HepG2 (cell line): ENCODE measurements at places on chromosomes 12 and 14. TPM values are rescaled to one million over a fixed set of nuclear protein-coding genes. Genes with fewer than 3 reads are reported as not detected.

- no peaks in the 10 kb centered on the region for H3K36me3 ChIP-seq
- H3K4me3 ChIP-seq: no peak overlapping the region
- peak; percentile 49 for DNase-seq
- no peak overlapping the region for H3K27ac ChIP-seq
- no peaks in the 10 kb centered on the region for H3K27me3 ChIP-seq
Measured at GRCh38 chr12:9634177-9634803, 26.6 kb upstream of the KLRB1 start.

DNA sequence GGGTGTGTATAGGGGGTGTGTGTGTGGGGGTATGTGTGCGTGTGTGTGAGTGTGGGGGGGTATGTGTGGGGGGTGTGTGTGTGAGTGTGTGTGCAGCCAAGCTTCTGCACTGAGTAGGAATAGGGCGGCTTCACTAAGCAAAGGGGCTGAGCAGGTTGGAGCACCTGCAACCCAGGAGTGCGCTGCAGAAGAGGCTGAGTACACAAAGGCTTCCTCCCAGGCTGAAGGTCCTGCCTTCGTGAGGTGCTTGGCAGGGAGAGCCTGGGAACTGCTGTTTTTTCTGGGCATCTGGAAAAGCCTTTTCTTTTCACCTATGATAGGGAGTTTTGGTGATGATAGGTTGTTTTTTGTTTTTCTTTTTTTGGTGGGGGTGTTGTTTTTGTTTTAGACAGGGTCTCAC is 6.0 kb upstream of the NUDT14 start:
- H3K27me3 ChIP-seq: peaks cover 6% of the 10 kb centered on the region
- peaks cover 5% of the 10 kb centered on the region; the same call in 1 of the 2 replicates for H3K4me1 ChIP-seq
- no peak for DNase-seq
- H3K36me3 ChIP-seq: no peaks in the 10 kb centered on the region

DNA sequence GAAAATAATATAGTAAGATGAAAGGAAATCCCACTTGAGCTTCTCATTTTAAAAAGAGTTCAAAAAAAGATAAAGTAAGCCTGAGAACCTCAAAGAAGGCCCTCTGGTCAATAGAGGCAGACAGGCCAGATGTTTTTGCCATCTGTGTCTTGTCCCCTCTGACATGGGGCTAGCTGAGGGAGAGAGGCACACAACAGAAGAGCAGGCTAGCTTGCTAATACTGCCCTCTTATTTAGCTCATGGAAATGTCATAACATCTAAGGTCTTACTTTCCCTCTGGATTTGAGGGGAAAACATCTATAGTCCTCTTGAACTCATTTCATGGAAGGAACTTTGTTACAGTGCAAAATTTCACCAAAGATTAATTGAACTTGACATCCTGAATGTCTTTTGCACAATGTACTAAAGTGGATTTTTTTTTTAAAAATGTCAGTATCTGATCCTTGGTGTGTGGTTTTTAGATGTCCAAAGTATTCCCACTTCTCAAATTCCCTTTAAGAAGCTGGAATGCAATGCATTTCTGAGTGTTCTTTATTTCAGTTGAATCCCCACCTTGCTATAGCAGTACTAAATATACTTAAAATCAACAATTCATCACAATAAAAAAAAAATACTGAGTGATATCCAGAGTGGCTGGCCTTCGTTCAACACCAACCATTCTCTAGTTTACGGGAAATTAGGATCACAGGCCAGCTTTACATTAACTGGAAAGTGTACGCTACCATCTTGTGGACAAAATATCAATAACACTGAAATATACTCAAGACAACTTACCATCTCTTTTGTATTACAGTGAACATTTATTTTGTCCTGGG is 176.7 kb downstream of the PAH start:
- H3K27ac ChIP-seq: no peak overlapping the region
- H3K27me3 ChIP-seq: no peaks in the 10 kb centered on the region
- DNase-seq: peak; percentile 6
- no peaks in the 10 kb centered on the region for H3K4me1 ChIP-seq

GRCh38 chr14:68623826-68624225 is 169.0 kb downstream of the ZFP36L1 start:
- H3K27ac ChIP-seq: no peak overlapping the region
- no peak overlapping the region for H3K4me3 ChIP-seq
- DNase-seq: no peak
- no peaks in the 10 kb centered on the region for H3K36me3 ChIP-seq
- no peaks in the 10 kb centered on the region for H3K27me3 ChIP-seq

DNA sequence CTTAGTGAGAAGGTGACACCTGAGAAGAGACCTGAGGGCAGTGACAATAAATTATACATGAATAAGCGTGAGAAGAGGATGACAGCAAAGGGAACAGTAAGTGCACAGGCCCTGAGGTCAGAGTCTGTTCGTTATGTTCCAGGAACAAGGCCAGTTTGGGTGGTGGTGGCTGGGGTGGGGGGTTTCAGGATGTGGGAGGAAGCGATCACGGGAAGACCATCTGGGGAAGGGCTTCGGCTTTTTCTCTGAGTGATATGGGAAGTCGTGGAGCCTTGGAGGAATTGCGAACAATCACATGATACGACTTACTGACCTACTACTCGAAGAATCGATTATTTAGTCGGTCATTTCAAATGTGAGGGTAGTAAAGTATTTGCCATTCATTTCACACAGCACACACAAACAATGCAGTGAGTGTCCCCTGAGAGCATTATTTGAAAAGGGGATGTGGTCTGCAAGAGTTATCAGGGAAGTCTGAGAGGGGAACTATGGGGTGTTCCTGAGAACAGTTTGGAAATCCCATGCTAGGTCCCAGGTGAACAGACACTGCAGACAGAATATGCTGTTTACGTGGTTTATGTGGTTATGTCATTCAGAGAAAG is 94.7 kb downstream of the SLC38A1 start:
- H3K27me3 ChIP-seq: no peaks in the 10 kb centered on the region
- no peaks in the 10 kb centered on the region for H3K36me3 ChIP-seq
- no peak overlapping the region for H3K4me3 ChIP-seq
- H3K27ac ChIP-seq: no peak overlapping the region
- DNase-seq: no peak

- DNase-seq: no peak
- no peak overlapping the region for H3K4me3 ChIP-seq
- peaks cover 5% of the 10 kb centered on the region for H3K36me3 ChIP-seq
Measured at GRCh38 chr14:69712599-69713088, 54.3 kb upstream of the SRSF5 start.

- peak overlapping the region; percentile 11 for H3K27ac ChIP-seq
- peak overlapping the region; percentile 57 for H3K4me3 ChIP-seq
- peaks cover 56% of the 10 kb centered on the region for H3K4me1 ChIP-seq
- DNase-seq: no peak
- H3K36me3 ChIP-seq: no peaks in the 10 kb centered on the region
Measured at GRCh38 chr14:60657456-60658210, 8.4 kb upstream of the SIX1 start.

- no peaks in the 10 kb centered on the region for H3K27me3 ChIP-seq
- no peak overlapping the region for H3K4me3 ChIP-seq
- DNase-seq: peak; percentile 57
Measured at GRCh38 chr14:99549684-99550083, 54.3 kb downstream of the CCDC85C start.

DNA sequence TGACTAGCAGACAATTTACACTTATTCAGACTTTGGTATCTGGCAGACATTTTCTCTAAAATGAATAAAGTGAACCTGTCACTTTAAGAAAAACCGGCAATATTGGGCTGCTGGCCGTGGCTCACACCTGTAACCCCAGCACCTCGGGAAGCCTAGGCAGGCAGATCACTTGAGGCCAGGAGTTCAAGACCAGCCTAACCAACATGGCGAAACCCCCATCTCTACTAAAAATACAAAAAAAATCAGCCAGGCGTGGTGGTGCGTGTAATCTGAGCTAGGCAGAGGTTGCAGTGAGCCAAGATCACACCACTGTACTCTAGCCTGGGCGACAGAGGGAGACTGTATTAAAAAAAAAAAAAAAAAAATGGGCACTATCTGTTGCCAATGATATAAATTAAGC is 11.5 kb downstream of the DUSP16 start:
- no peak for DNase-seq
- no peak overlapping the region for H3K4me3 ChIP-seq
- peak overlapping the region; percentile 18 for H3K27ac ChIP-seq
- peaks cover 81% of the 10 kb centered on the region for H3K4me1 ChIP-seq
- H3K36me3 ChIP-seq: no peaks in the 10 kb centered on the region
- H3K27me3 ChIP-seq: no peaks in the 10 kb centered on the region

- no peaks in the 10 kb centered on the region for H3K27me3 ChIP-seq
- no peak overlapping the region for H3K4me3 ChIP-seq
- H3K4me1 ChIP-seq: peaks cover 5% of the 10 kb centered on the region; the same call in 1 of the 2 replicates
- H3K27ac ChIP-seq: no peak overlapping the region
- DNase-seq: no peak
Measured at GRCh38 chr14:90969531-90970166, 90.8 kb downstream of the RPS6KA5 start.

DNA sequence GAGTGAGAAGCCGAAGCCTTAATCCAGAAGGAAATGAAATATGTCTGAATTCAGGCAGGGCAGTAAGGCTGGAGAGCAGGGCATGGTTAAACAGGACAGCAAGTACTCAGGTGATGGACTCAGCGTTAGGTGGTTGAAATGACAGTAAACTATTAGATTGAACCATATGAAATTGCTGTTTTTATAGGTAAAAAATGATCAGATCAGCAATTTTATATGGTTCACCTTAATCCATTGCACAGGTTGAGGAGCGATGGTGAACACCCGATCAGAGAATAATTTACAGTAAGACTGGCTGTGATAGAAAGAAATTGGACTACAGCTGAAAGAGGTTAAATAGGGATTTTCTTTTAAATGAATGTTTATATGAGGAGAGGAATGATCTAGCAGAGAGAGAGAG is 56.6 kb downstream of the TTC6 start:
- peaks cover 19% of the 10 kb centered on the region for H3K4me1 ChIP-seq
- no peaks in the 10 kb centered on the region for H3K27me3 ChIP-seq
- no peak overlapping the region for H3K27ac ChIP-seq
- H3K36me3 ChIP-seq: no peaks in the 10 kb centered on the region

DNA sequence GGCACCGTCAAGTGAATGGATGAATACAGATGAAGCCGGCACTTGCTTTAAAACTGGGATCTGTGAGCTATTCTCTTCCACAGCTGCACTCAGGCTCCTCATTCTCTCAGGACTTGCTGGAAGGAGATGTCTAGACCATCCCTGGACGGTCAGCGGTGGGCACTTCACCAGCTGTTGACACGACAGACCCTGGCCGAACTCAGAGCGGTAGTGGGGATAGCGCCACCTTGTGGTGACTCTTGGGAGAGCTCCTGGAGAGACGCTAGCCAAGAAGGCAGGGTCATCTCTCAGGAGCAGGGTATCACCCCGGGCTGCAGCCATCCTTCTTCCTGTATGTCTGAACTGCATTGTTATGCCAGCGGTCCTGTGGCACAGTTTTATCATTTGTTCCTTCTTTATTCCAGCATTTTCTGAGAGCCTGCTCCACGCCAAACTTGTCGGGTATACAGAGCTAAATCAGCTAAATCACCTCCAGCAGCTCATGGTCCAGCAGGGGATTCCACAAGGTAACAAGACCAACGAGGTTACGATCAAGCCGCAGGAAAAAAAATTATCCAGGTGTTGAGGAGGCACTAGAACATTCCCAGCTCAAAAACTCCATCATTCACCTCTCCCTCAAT is 10.0 kb downstream of the WNT1 start:
- H3K4me3 ChIP-seq: no peak overlapping the region
- H3K27ac ChIP-seq: no peak overlapping the region
- no peaks in the 10 kb centered on the region for H3K4me1 ChIP-seq

FITM1 gene
- 3.1 and 5.8 TPM in 2 replicates for total RNA-seq

IRAK3 gene
- total RNA-seq: not detected in 2 replicates
